Motor neuron (in vitro differentiated cells): ENCODE measurements at places on chromosomes 3 and 15.

- no peak for ATAC-seq
These were observed 12.5 kb downstream of the KLHDC8B start for GRCh38 chr3:49183873-49184272.

GRCh38 chr15:63364399-63365272 is 17.0 kb downstream of the CA12 start:
- no peak for ATAC-seq

- ATAC-seq: no peak
These were observed 385.4 kb downstream of the MECOM start for GRCh38 chr3:169278092-169278491.

- peak; percentile 94 for ATAC-seq
These were observed 69.9 kb downstream of the LDHAL6B start for GRCh38 chr15:59276225-59277178.

DNA sequence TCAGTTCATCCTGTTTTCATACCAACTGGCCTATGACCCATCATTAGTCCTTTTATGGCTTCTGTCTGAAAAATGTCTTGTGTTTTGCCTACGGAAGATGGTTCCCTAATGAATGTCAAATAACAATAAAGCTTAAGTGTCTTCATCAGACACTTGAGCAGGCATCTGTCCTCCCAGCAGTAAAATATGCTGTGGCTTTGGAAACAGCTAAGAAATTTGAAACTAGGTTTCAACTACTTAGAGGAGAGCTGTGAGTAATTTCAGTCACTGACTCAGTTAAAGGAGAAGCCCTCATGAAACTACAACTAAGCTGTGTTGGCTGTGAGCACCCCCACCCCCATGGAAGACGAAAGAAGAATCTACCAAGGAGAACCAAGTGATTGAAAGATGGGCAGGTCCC is 409.4 kb upstream of the PPP2R3A start:
- ATAC-seq: no peak

- peak; percentile 96 for ATAC-seq
These were observed 16.2 kb upstream of the VILL start for GRCh38 chr3:37974121-37975083.

DNA sequence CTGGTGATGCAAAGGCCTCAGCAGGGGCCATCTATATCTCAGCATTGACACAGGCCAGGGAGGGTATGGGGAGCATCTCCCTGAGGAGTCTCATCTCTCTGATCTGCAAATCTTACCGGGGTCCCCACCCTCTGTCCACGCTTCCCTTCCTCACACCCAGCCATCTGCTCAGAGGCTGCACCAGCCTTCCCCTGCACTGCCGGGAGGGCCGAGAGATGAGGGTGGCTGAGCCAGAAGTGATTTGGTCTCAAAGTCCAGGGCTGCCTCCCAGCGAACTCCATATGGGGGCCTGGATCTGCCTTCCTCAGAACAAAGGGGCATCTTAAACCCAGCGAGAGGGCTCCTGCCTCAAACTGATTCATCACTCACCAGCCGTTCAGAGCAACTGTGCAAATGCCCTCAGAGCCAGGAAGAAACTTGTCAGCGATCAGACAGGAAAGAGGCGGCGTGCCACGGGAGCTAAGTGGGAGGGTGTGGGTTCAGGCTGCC is 4.6 kb downstream of the IGDCC3 start:
- no peak for ATAC-seq

GRCh38 chr3:110139821-110140220 is 802.5 kb upstream of the DPPA4 start:
- no peak for ATAC-seq

DNA sequence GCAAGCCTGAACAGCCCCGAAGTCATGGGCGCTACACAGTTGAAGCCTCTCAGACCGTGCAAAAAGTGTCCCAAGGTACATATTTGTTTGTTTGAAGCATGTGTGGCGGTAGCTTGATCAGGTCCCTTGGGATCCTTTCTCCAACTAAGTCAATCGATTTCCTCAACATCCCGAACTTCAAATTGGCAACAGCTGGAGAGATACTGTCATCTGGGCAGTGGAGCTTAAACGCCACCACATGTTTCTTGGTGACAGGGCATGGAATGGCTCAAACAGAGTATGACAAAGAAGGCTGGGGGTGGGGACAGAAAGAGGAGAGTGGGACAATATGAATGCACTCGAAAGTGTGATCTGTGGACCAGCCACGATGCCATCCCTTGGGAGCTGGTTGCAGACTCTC is 84.9 kb upstream of the PSMD6 start:
- ATAC-seq: no peak

DNA sequence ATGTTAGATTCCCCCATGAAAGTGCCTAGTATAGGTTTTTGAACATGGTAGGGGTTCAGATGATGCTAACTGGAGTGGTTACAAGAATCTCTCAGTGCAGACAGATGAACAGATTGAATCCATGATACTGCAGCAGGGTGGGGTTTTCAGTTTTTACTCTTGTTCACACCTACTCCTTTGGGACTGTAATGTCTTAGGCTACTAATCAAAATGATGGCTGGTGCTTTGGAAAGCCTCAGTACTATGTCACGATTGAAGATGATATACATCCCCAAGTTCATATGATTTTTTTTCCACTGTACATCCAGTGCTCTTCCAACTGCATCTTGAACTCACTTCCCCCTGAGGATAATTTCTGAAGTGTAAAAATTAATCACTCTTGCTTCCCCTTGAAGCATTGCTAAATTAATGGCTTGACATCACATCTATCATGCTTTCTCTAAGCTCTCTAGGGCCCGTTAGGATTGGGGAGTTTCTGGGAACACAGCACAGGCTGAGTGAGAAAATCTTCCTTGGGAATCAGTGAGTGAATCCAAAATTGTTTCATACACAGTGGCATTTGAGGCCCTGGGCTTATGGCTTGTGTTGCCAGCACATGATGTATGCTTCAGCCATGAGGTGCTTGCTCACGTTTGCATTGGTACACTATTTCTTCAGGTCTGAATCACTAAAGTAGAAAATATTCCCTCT is 115.0 kb upstream of the TPRG1 start:
- ATAC-seq: no peak

GRCh38 chr3:98563661-98564281 is 29.6 kb downstream of the CPOX start:
- ATAC-seq: no peak

GRCh38 chr3:155701882-155702465 is 42.9 kb downstream of the PLCH1 start:
- peak; percentile 45 for ATAC-seq

- peak; percentile 78 for ATAC-seq
These were observed 110.5 kb downstream of the ZPLD1 start for GRCh38 chr3:102545276-102545675.

DNA sequence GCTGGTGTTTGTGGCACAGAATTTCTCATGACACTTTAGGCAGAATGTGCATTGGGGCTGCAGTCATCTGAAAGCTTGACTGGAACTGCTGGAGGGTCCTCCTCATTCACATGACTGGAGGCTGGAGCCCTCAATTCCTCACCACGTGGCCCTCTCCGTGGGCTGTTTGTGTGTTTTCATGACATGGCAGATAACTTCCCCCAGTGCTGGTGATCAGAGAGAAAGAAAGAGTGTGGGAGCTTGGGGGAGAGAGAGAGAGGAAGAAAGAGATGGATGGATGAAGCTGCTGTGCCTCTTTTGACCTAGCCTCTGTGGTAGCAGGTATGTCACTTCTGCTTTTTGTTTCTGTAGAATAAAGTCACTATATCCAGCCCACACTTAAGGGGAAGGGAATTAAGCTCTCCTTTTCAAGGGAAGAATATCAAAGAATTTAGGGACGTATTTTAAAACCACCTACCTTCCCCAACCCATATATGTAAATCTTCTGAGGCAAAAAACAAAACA is 169.6 kb upstream of the IL12A start:
- no peak for ATAC-seq

DNA sequence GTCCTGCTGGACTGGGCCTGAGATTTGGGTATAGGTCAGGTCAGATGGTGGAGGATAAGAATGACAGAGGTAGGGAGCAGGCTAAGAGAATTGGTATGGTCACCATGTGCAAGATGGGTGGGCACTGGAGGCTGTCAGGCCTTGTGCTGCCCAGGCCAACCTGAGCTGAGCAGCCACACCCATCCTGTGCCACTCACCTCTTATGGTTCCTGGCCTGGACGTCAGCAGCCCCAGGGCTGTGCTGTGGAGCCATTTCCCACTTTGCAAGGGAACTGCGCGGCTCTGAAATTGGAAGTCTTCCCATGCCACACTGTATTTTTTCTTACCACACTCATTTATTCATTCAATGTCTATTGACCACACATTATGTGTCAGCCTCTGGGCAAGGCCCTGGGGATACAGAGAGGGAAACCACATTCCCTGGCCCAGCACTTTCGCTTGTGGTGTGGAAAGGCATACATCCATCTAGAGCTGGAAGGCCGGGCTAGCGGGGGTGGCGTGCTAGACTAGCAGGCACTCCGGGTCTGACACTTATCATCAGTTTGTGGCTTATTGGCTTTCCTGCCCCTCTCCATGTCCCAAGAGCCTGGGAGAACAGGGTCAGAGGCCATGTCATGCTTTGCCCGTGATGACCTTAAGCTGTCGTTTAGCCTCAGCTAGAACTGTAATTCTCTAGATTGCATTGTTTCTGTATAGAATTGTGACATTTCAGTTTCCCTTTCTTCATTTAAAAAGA is 51.1 kb upstream of the POLG start:
- ATAC-seq: no peak

DNA sequence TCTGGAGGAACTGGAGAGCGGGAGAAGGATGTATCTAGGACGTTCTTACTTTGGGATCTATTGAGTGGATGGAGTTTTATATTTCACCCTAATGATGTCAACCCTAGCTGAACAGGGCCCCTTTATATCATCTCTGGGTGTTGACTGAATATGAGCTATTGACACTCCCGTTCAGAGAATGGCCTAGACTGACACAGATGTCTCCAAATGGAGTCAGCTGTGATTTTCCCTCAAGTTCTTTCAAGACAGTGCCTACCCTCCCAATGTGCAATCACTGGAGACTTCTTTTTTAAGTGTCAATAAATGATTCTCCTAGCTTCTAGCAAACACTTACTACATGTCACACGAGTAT is 63.8 kb downstream of the FRMD4B start:
- ATAC-seq: no peak

- peak; percentile 82 for ATAC-seq
These were observed 9.1 kb downstream of the MRPS11 start for GRCh38 chr15:88476635-88477060.

- no peak for ATAC-seq
These were observed 48.4 kb downstream of the OPA1 start for GRCh38 chr3:193641440-193641775.

DNA sequence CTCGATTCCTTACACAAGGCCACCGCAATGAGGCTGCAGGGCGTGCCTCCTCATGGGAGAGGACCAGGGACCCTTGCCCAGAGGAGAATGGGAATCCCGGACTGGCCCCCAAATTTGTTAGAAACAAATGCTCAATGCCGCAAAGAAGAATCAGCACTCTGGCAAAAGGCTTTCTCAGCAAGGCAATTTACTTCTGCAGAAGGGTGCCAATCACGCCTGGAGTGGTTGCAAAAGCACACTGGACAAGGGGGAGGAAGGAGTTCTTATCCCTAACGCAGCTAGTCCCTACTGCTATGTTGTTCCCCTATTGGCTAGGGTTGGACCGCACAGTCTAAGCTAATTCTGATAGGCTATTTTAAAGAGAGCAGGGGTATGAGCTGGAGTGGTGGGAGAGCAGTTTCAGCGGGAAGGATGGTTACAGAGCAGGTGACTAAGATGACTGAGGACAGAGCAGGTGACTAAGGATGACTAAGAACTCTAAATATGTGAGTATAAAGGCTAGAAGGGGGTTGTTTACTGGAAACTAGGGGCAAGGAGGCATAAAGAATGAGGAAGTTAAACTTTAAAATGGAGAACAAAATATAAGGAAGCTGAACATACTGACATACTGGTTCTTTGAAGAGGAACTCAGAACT is 48.5 kb downstream of the KATNBL1 start:
- no peak for ATAC-seq

- no peak for ATAC-seq
These were observed 50.1 kb downstream of the B3GALNT1 start for GRCh38 chr3:161054860-161055604.

DNA sequence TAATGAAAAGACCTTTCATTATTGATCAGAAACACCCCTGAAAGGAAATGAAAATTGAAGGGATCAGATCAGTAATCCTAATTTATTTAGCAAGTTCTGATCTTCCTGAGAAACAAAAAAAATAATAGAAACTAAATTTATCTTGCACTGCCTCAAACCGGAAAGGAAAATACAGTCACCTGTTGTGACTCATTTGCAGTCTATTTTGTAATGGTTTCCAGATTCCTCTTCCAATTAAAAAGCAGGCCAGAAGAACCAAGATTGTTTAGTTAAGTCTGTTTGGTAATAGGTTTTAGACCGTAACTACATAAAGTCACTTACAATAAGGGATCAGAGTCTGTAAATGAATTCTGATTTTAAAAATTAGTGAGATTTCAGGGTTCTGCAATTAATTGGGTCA is 49.7 kb upstream of the ATOSA start:
- ATAC-seq: no peak

- ATAC-seq: peak; percentile 91
These were observed 118.1 kb downstream of the CLSTN2 start for GRCh38 chr3:140052771-140053702.

DNA sequence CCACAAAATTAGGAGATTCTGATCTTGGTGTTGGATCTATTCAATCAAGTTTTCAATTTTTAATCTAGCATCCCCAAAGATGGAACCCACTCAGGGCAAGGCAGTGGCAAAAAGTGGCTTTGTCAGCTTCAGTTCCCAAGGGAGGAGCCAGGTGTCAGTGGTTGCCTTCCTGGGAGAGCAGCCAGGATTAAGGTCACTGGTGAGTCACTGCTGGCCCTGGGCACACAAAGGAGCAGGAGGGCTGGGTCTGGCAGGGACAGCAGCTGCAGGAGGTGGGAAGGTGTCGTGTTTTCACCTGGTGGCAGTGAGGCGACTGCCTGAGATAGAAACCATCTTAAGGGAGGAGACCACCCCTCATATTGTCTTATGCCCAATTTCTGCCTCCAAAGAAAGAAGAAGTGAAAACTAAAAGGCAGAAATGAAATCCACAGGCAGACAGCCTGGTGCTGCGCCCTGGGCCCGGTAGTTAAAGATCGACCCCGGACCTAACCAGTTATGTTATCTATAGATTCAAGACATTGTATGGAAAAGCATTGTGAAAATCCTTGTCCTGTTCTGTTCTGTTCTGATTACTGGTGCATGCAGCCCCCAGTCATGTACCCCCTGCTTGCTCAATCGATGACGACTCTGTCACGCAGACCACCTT is 5.9 kb upstream of the KLHL25 start:
- peak; percentile 73 for ATAC-seq

DNA sequence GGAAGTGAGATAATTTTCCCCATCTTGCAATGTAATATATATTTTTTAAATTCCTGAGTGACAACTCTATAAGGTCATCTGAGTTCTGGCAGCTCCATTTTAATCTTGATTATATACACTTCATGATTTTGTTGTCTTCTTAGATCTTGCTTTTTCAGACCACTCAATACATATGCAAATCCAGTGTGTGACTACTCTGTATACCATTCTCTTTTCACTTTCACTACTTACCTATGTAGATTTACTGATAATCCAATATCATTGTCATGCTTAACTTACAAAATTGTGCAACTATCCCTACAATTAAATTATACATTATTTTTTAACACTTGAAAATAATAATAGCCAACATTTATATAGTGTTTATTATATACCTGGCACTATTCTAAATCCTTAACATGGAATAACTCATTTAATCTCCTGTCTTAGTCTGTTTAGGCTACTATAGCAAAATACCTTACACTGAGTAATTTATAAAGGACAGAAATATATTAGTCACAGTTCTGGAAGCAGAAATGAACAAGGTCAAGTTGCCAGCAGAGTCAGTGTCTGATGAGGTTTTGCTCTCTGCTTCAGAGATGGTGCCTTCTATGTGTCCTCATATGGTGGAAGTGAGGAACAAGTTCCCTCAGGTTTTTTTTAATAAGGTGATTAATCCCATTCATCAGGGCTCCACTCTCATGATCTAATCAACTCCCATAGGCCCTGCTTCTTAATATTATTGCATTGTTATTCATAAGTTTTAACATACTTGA is 338.5 kb downstream of the TUSC7 start:
- ATAC-seq: no peak
